ENCODE measurements at places on chromosomes 1 and 21. TPM values are rescaled to one million over a fixed set of nuclear protein-coding genes. Genes with fewer than 3 reads are reported as not detected.

Gene ZNF648
- 1.3 TPM for total RNA-seq

Gene AZIN2
- total RNA-seq: 7.2 TPM

Gene LYSMD1
- total RNA-seq: 9.7 TPM

Gene RIPK4
- total RNA-seq: 83.9 TPM

Measured in mammary epithelial cell (primary cell).